ENCODE measurements at places on chromosomes 12 and 14.

DNA sequence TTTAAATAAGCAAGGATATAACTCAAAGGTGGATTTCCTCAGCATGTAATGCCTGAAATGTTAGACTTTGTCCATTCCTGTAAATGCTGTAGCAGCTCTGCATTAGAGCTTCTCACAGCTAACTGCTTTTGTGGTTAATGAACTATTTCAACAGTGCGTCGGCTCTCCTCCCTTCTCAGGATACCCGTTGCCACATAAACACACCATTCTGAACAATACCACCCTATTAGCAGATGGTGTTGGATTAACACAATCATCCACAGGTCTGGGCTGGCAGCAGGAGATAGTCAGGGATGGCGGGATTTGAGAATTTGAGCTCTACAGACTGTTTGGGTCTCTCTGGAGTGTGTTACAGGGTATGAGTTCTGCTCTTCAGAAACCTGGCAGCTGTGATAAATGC lies 33.5 kb upstream of the C12orf42 start:
- no peak for DNase-seq

GRCh38 chr12:59820594-59821011 lies 224.8 kb downstream of the SLC16A7 start:
- no peak for DNase-seq

DNA sequence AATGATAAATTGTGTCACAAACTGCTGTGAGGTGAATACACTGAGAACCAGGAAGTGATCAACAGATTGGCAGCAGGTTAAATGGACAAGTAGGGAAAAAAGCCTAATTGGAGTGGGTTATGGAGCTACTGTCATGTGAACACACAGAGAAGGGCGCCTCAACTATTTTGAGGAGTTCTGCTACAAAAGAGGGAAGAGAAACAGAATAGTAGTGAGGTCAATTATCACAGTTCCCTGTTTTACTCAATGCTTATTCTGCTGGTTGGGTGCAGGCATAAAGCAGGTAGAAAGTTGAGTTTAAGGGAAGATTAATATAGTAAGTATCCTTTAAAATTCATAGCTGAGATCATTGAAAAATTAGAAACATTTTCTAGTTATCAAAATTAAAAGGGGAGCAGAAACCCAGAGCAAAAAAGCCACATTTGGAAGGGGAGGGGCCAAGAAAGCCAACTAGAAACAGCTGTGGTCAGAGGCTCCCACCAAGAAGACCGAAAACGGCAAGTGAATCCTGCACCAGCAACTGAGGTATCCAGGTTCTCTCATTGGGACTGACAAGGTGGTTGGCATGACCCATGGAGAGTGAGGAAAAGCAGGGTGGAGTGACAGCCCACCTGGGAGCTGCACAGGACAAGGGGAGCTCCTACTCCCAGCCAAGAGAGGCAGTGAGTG lies 105.7 kb downstream of the ZC3H14 start:
- DNase-seq: no peak

DNA sequence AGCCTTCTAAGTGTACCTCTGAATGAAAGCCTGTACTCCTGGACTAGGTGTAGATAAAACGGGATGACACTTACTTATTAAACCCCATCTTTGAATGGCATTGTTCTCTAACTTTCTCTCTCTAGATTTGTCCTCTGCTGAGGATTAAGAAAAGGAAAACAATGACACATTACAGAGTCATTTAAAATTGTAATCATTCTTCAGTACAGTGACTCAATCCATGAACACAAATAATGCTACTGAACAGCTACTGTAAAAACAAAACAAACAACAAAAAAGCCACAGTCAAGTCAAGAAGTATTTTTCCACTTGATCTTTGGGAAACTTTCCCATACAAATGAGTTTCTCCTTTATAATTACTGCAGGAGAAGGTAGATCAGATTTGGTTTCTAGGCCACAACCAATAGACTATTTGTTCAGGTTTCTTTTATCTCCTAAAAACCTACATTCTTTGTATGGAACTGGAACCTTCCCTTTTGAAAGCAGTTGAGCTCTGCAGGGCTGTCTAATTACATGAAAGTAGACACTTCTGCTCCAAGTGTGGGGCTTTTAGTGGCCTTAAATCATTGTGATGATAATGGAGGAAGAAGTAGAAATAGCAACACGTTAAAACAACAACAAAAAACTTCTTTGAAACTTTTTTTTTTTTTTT lies 219.1 kb downstream of the ESR2 start:
- no peak for DNase-seq

- no peak for DNase-seq
Measured at GRCh38 chr12:33044447-33044846, 147.9 kb upstream of the PKP2 start.

GRCh38 chr14:75200451-75200850 lies 24.0 kb upstream of the TMED10 start:
- DNase-seq: no peak

- DNase-seq: peak; percentile 5
Measured at GRCh38 chr12:39145175-39145999, 240.0 kb upstream of the CPNE8 start.

DNA sequence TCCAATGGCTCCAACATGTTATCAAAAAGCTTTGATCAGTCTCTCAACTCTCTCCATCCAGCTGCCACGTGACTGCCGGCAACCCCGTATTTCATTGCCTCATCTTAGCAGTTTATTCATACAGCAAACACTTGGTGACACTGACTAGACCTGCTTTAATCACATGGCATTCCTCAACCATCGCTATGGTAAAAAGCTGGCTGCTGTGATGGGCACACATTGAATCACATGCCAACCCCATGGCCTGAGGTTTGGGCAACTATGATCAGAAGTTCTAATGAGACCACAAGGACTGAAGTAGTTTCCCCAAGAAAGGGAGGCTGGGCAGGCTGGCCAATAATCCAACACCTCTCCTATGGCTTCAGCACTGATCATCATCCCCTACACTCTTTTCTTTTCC lies 40.6 kb upstream of the TAS2R42 start:
- no peak for DNase-seq

GRCh38 chr12:132621657-132622435 lies 3.3 kb downstream of the P2RX2 start:
- DNase-seq: no peak

DNA sequence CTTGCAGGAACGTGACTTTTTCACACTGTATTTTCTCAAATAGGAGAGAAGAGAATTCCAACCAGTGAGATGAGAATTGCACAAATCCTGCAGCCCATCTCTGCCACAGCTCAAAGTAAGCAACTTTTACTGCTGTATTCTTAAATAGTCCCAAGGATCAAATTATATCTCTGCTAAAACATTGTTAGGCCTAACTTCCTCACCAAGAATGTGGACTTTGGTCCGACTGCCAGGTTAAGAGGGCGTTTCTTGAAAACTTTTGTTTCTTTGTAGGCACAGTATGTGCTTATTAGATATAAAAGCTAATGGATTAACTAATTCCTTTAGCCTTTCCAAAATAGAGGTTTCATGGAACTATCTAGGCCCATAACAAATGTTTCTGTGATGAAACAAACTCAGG lies 61.4 kb upstream of the IFNG-AS1 start:
- no peak for DNase-seq

DNA sequence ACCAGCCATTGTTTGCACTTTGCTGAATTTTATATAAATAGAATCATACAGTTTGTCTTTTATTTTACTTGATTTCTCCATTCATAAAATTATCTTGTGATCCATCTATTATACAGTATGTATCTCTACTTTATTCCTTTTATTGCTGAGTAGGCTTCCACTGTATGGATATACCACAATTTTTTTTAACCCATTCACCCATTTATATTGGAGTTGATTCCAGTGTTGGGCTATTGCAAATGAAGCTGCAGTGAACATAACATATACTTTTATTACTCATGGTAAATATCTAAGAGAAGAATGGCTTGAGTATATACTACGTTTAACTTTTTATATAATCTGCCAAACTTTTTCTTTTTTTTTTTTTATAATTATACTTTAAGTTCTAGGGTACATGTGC lies 463.6 kb downstream of the ETNK1 start:
- no peak for DNase-seq

- no peak for DNase-seq
Measured at GRCh38 chr12:54143412-54143986, 45.3 kb downstream of the SMUG1 start.

- DNase-seq: no peak
Measured at GRCh38 chr12:83172866-83173649, 486.4 kb downstream of the TMTC2 start.

DNA sequence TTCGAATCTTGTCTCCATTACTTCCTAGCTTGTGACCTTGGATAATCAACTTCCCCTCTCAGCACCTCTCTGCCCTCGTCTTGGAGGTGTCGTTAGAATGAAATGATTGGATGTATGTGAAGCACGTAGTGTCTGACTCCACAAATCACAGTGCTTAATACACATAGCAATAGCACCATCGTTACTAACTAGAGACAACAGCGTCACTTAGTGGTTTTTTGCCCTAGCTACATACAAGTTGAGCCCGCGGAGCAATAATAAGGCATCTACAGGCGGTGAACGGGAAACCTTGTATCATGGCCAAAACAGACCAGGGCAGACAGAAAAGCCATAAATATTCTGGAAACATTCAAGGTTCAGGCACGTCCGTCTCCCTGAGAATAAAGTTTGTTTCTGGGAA lies 154.9 kb downstream of the ASCL4 start:
- DNase-seq: no peak

DNA sequence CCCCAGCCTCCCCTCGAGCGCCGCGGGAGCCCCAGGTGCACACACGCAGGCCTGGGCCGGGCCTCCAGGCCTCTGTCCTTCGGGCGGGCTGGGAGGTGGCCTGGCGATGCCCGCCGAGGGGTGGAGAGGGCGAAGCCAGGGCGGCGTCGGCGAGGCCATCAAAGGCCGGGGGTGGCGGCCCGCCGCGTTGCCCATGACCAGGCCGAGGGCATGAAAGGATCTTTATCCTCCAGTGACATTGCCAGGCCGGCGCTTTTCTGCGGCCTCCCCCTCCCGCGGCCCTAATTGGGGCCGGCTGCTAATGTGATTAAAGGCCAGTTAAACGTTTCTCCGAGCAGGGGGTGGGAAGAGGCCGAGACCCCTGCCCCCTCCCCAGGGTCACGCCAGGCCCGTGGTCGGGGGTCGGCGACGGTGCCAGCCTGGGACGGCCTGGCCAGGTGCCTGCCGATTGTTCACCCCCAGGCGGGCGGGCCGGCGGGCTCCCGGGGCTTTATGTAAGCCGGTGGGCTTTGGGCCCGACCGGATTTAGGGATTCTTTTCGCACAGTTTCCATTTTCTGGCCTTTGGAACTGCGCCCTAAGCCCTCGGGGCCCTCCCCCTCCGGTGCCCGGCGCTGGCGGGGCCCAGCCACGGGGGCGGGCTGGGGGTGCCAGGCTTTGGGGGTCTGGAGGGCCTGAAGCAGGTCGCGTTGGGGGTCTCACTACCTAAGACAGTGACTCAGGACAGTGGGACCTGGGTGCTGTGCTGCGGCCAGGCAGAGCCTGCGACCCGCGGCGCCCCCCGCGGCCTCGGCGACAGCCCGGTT lies 103.2 kb upstream of the DIO3 start:
- DNase-seq: no peak

DNA sequence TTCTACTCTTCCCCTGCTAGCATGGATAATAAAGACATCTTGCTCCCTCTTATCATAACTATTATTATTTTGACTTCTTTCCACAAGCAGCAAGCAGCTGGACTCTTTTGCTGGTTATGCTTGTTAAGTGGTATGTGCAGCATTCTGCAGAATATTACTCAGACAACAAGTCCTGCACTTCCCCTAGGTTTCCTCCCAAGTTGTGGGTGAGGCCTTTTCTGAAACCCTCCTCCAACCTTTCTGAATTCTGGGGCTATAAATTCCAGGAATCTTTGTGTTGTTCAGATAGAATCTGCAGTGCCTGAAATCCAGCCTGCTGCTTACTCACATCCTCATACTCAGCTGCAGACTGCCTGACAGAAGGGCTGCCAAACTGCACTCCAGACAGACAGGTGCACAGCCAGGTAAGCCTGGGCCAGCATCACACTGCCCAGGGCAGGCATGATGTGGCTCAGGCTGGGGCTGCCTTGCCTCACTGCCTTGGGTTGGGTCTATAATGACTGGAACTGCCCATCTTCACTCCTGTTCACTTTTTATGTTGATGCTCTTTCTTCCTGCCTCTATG lies 6.2 kb upstream of the DHRS2 start:
- no peak for DNase-seq

- DNase-seq: no peak
Measured at GRCh38 chr12:115233891-115234543, 550.0 kb upstream of the TBX3 start.

DNA sequence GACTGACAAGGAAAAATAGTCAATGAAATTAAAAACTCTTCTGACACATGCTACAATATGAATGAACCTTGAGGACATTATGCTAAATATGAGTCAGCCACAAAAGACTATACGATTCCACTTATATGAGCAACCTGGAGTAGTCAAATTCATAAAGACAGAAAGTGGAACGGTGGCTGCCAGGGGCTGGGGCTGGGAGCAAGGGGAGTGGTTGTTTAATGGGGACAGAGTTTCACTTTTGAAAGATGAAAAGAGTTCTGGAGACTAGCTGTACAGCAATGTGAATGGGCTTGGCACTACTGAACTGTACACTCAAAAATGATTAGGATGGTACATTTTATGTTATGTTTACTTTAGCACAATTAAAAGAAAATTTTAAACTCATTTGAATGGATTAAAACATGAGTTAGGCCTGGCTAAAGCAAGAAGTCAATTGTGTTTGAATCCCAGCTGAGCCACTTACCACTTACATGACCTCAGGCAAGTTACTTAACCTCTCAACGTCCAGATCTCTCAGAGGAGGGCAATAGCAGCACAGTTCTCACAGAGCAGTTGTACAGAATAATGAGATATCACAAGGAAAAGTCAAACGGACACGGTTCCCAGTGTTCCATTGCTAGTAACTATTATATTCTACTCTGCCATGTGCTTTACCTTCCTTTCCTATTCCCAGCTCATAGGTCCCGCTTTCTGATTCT lies 102.5 kb downstream of the SPTSSA start:
- no peak for DNase-seq

DNA sequence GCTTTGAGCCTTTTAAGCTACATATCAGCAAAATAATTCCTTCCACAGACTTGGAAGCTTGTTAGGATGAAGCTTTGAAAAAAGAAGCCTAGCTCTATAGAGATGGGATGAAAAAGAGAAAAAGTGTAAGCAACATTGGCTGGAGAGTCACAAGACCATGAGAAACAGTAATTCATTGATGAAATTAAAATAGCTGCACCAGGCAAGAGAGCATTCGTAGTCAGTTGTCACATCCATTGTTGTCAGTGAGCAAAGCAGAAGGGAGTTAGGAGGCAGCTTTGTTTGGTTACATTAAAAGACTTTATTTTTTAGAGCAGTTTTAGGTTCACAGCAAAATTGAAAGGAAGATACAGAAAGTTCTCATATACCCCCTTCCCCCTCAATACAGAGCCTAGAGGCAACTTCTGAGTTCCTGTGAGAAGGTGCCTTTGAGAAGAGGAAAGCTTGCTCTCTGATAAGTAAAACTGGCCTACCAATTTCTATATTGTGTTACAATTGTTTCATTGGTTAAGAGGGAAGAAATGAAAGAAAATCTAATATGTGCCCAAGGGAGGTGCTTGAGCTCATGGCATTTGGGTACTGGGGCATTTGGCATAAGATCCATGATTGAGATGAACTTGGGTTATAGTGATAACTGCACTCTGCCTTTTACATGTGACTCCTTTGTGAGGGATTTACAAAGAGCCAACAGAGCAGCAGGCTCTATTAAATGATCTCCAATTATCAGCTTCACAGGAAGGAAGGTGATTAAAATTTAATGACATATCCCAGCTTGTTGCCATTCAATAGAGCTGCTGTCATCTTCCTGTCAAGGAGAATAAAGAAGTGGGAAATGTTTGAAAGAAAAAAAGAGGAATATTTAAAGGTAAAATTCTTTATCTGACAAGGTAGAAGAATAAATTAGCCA lies 361.3 kb upstream of the TMTC1 start:
- no peak for DNase-seq
